Progenitor cell of endocrine pancreas (in vitro differentiated cells): ENCODE measurements at places on chromosomes 3 and 15.

DNA sequence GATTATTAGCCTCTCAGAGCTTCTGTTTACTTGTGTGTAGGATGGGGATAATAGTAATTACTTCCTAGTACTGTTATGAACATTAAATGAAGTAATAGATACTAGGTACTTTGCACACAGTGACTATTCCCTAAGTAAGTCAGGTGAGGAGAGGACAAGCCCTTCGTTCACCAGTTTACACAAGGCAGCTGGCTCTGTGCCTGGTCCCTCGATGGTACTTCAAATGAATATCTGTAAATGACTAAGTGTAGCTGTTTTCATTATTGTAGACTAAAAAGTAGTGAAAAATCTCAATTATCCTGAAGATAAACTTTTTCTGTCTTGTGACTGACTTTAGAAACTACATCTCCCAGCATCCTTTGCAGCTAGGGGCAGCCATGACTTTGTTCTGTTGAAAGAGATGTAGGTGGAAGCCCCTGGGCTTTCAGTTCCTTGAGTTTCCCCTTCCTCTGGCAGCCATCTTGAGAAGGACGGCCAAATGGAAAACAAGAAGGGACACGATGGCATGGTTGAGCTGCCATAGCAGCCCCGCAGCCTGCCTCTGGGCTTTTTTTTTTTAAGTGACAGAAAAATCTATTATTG lies 11.7 kb upstream of the WNT7A start:
- DNase-seq, result no peak

DNA sequence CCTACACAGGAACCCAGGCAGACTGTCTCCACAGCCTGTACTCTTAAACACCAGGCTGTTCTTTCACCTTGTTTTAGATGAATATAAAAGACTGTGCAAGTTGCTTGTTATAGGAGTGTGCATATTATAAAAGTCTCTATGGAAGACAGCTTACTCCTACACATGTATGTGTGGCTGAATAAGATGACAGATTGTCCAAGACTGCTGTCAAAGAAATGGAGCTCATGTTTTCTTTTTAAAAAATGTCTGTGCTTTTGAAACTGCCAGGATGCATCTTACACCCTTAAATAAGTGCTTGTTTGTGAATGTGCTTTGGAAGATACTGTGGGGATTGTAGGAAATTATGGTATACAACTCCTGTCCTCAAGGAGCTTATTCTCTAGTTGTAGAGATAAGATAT lies 237.4 kb downstream of the BBX start:
- DNase-seq, result no peak

DNA sequence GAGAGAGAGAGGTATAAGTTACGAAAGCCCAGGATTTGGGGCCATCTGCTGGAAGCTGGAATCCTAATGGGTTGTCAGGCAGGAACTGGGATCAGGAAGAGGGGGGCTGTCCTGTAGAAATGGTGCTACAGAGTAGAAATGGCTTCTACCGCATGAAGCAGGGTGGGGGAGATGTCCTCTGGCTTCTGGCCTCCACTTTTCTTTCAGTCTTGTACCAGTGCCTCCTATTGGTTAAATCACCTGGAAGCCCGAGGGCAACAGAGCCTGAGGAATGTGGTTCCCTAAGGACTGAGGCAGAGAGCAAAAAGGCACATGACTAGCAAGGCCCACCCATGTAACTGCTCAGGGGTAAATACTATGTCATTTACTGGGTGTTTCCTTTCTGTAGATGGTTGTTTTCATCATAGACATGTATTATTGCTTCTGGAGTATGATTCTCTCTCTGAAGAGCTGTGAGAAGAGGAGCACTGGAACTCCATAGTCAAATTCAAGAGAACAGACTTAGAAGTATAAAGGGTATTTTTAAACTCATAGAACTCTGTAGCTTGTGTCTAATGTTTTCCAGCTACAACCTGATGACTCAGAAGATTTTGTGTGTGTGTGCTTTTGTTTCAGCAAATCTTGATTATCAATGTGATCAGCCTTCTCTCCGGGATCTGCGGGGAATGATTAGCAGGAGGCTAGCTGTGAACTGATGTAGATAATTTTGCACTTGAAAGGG lies 20.2 kb upstream of the MITF start:
- no peak for DNase-seq

DNA sequence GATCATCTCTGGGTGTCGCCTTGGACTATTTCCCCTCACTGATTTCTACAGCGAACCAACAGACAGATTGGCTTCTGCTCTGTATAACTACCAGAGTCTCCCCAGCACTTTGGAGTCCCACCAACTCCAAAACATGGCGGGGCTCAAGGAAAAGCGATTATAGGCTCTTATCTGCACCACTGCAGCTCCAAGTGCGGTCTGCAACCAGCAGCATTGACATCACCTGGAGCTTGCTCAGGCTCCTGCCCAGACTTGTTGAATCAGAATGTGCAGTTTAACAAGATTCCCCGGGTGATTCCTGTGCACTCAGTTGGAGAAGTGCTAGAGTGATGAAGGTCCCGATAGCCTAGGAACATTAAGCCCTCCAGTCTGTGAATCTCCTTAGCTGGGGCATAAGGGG lies 9.0 kb downstream of the CCK start:
- DNase-seq, result no peak

DNA sequence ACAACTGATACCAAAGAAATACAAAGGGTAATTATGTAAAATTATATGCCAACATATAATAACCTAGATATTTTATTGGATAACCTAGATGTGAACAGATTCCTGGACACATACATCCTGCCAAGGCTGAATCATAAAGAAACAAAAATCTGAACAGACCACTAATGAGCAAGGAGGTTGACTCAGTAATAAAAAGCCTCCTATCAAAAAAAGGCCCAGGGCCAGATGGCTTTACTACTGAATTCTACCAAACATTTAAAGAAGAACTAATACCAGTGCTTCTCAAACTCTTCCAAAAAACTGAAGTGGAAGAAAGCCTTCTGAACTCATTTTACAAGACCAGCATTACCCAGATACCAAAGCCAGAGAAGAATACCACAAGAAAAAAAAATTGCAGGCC lies 32.4 kb downstream of the THBS1 start:
- no peak for DNase-seq

GRCh38 chr3:172239218-172239790 lies 199.9 kb downstream of the FNDC3B start:
- DNase-seq, result no peak

GRCh38 chr15:69159805-69160140 lies 662 bp upstream of the GLCE start:
- DNase-seq, result no peak

DNA sequence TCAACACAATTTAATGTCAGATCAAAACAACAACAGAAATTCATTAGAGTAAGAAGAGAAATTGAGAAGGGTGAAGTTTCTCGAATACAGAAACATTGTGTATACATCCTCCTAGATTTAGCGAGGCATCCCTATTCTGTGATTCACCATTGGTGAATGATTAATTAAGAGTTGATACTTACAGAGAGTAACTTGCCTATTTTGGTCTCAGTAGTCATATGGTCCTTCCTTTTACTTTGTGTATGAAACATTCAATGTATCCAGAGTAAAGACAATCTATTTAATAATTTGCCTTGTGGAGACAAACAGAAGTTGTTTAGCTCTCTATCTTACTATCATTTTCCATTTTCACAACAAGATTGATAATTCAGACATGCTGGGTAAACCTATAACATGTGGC lies 432.0 kb downstream of the ZPLD1 start:
- DNase-seq, result no peak

GRCh38 chr3:69491975-69492374 lies 106.1 kb upstream of the FRMD4B start:
- no peak for DNase-seq

DNA sequence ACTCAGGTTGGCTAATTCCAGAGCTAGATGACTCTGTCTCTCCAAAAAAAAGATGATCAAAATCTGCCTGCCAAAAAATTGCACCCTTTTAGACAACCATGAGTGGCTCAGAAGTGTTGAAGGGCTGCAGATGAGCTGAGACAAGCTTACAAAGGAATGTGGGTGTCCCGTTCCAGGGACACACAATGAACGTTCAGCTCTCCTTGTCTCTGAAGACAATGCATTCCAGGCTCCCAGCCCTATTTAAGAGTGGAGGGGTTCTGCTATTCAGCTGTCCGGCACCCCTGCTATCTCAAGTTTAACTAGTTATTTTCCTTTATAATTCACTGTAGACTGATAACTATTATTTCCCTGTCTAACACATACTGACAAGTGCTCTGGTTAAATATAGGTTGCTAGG lies 355.1 kb upstream of the WNT5A start:
- DNase-seq, result no peak

- no peak for DNase-seq
Measured at GRCh38 chr15:85950101-85950500, 129.6 kb upstream of the AGBL1 start.

GRCh38 chr3:111619833-111620232 lies 24.7 kb upstream of the ZBED2 start:
- DNase-seq, result no peak

DNA sequence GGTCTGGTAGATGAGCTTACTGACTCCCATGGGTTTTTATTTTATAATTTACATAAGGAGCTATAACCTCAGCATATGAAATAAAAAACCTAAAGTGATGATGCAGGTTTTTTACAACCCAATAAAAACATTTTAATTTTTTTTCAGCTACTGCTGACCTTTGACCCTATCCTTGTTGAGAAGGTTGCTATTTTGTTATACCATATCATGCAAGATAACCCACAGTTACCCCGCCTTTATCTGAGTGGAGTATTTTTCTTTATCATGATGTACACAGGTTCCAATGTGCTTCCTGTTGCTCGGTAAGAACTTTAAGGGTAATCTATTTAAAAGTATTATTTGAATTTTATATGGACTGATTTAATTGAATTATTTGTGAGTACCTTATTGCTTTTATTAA lies 70.8 kb downstream of the DNAJC13 start:
- DNase-seq, result no peak

- DNase-seq, result no peak
Measured at GRCh38 chr3:46861605-46862368, 1.5 kb downstream of the MYL3 start.

DNA sequence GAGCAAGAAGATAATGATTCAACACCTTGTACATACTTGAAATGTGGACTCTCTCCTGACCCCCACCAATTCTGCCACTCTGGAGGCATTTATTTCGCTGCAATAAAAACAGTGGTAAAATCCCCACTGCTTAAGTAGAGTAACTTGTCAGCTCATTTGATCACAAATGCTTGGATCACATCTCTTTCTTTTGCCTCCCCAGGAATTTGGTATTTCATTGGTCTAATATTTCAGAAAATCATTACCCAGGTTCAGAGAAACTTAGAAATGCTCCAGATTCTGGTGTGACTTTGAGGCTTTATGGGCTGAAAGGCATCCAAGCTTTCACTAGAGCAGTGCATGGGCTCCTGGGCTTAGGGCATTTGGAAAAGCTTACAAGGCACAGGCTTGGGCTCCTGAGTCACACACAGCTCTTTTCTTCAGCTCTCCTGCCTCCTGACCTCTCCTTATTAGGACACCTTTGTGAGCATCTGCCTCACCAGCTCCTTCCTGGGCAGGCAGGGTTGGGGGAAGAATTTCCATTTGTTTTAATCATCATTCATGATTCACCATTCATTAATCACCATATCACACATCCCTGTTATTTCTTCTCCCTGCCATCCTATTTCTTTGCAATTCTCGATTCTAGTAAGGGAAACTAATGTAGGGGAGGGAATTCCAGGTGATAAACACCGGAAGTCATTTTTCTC lies 22.5 kb downstream of the CDCP1 start:
- no peak for DNase-seq

DNA sequence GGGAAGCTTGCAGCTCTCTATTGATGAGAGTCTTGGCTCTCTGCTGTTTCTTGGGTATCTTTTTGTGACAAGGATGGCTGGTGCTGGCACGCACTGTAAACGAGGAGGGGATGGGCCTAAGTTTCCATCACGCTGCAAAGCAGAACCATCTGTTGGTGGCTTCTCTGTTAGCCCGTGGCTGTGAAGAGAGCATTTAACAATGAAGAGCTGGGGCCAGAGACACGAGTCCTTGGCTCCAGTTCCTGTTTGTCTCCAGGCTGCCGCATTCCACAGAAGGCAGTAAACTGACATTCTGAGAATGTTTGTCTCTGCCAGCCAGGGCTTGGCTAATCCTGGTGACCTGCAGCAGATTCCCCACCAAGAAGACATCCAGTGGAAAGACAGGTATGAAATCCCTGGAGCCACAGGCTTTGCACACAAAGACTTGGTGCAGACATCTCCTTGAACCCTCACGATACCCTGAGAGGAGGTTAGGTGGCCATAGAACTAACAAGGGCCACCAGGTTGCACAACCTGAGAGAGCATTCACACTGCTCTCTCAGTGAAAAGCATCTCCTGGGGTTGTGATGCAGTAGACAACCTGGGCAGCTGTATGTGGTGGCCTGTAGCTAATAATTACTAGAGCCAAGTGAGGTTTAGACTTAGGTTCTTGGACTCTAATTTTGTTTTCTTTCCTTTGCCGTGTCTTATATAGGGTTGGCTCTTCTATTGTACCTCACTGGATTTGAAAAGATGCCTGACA lies 130.9 kb downstream of the ASB7 start:
- no peak for DNase-seq

DNA sequence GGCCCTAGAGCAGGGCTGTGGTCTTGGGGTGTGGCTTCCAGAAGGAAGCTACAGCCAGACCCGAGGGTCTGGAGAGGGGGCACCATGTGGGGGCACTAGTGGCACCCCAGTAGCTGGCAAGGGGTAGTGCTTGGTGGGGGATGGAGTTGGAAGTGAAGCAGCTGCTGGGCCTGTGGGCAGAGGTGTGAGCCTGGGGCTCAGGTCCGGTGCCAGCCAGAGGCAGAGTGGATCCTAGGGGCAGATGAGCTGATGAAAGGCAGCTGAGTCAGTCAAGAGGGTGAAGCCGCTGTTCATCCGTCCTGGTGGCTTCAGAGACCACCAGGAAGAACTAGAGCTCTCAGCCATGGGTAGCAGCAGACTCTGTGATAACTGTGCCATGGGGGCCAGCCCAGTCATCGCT lies 172.6 kb downstream of the TBC1D2B start:
- no peak for DNase-seq

GRCh38 chr15:59190291-59190690 lies 16.4 kb upstream of the LDHAL6B start:
- no peak for DNase-seq

- DNase-seq, result no peak
Measured at GRCh38 chr3:49454898-49455681, 15.0 kb upstream of the DAG1 start.

DNA sequence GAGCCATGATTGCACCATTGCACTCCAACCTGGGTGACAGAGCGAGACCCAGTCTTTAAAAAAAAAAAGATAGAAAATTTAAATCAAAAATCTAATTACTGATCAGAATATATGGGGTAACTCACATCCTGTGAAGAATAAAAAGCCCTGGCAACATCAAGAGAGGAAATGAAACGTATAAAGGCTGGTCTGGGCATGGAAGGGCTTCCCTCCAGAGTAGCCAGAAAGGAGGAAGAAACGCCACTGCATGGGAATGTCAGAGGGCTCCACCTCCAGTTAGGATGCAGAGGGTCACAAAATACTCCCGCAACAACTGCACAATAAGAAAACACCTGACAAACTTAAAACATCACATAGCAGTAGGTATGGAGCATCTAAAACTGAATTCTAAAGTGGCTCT lies 4.9 kb upstream of the IQCF1 start:
- DNase-seq, result no peak

DNA sequence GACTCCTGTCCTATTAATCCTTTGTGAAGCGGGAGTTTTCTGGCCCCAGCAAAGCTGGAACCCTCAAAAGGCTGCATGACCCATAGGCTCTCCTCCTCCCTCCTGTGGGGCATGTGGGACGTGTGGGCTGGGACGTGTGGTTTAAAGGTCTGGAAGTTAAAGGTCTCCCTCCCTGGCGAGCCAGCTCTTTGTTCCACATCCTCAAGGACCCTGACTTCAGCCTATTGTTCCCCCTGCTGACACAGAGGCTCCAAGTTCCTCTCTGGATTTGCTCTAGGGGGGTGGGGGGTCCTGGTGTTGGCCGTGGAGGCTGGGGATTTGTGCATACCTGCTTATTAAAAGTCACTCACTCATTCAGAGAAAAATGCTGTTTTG lies 44.2 kb downstream of the SMAD6 start:
- DNase-seq, result no peak
